ENCODE measurements at places on chromosomes 5 and 9. TPM values are rescaled to one million over a fixed set of nuclear protein-coding genes. Genes with fewer than 3 reads are reported as not detected.

The NEUROG1 gene
- polyA plus RNA-seq: not detected

The PTPN3 gene
- 2.0 TPM for polyA plus RNA-seq

The PDE6A gene
- polyA plus RNA-seq: 0.09 TPM

The PAPPA gene
- polyA plus RNA-seq: 0.67 TPM

The PCDHB16 gene
- 3.9 TPM for polyA plus RNA-seq

The GLRA1 gene
- polyA plus RNA-seq: not detected

The FOXD4L4 gene
- polyA plus RNA-seq: not detected

The UBAC1 gene
- polyA plus RNA-seq: 48.1 TPM

The PCDHA11 gene
- polyA plus RNA-seq: 0.30 TPM

- DNase-seq: no peak
Observed at GRCh38 chr5:33328818-33329217, 111.9 kb upstream of the TARS1 start.

GRCh38 chr5:15940905-15941304 is 238.7 kb downstream of the MARCHF11 start:
- no peak for DNase-seq

- DNase-seq: no peak
Observed at GRCh38 chr5:62206150-62206829, 99.7 kb upstream of the KIF2A start.

GRCh38 chr5:172428224-172429166 is 25.8 kb downstream of the SH3PXD2B start:
- no peak for DNase-seq

- no peak for DNase-seq
Observed at GRCh38 chr5:53515988-53516387, 35.6 kb downstream of the FST start.

GRCh38 chr9:10614196-10614800 is 1.5 kb upstream of the PTPRD start:
- DNase-seq: no peak

GRCh38 chr9:128600099-128600498 is 47.7 kb downstream of the SPTAN1 start:
- DNase-seq: no peak

DNA sequence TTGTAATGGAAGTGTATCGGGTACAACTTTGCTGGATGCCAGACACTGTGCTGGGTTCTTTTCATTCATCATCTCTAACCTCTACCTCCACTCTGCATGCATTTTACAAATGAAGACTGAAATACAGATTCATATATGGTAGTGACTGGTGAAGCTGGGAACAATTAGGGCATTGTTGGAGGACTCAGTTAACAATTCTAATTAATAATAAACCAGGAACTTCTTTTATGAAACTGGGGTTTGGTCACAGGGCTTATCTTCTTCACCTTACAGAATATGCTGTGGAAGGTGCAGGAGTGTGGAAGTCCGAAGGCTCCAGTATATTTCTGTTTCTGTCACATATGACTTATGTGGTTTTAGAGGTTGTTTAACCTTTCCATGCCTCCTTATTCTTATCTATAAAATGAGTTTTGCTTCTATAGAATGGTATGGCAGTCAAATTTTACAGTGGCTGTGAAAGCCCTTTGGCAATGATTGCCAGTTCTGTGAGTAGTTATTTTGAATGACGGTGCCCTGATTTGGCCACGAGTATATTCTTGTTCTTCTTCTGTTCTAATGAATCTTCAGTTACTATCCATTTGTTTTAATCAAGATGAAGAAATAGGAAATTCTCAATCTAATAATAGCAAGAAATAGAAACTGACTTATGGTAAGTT is 284.7 kb downstream of the GABRB2 start:
- no peak for DNase-seq

DNA sequence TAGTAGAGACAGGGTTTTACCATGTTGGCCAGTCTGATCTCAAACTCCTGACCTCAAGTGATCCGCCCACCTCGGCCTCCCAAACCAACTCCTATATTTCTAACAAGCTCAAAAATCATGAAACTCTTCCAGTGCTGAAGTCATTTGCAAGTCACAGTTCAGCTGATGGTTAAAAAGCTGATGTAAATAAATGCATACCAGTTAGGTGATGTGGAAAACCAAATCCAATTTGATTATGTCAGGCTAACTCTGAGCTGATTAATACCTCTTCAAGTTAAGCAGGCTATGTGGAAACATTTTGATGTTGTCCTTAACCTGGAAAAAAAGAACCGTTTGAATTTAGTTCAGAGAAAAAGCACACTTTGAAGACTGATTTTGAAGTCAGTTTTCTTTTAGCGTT is 51.0 kb downstream of the TMEM252 start:
- DNase-seq: no peak

DNA sequence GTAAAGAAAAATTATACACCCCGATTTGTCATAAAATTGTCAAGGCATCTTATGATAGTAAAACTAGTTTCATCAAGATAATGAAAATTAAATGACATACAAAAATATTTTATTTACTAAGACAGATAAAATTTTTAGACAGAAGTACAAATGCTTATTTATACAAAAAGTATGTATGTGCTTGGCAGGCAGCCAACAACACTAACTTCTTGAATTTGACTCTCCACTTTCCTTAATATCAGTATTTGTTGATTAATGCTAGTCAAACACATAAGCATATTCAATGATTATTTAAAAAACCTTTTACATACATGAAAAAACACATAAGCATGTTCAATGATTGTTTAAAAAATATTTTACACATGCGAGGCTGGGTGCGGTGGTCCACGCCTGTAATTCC is 1079.9 kb upstream of the CDH6 start:
- no peak for DNase-seq

- DNase-seq: no peak
Observed at GRCh38 chr5:145362266-145362665, 472.9 kb downstream of the PRELID2 start.

- peak; percentile 24 for DNase-seq
Observed at GRCh38 chr9:77647267-77648233, 572 bp downstream of the GNA14 start.

GRCh38 chr9:38713426-38713825 is 6.5 kb downstream of the FAM240B start:
- DNase-seq: no peak

DNA sequence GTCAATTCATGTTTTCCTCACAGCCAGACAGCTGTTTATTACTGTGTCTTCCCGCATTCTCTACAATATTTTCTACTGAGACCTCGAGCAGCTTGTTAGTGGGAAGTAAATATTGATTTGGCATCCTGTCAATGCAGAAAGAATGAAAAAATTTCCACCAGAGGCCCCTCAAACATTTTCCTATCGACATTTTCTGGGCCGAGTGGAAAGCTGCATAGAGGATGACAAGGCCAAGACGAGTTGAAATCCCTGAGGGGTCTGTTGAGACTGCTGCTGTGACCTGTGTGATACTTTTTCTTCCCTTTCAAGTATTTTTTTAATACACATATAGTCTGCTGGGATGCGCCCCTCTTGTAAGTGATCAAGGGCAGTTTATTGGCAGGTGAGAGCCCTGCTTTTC is 91.4 kb upstream of the SH3GL2 start:
- no peak for DNase-seq

- no peak for DNase-seq
Observed at GRCh38 chr5:58369513-58370190, 90.2 kb downstream of the PLK2 start.

GRCh38 chr9:136342181-136343120 is 15.1 kb downstream of the GPSM1 start:
- DNase-seq: no peak

DNA sequence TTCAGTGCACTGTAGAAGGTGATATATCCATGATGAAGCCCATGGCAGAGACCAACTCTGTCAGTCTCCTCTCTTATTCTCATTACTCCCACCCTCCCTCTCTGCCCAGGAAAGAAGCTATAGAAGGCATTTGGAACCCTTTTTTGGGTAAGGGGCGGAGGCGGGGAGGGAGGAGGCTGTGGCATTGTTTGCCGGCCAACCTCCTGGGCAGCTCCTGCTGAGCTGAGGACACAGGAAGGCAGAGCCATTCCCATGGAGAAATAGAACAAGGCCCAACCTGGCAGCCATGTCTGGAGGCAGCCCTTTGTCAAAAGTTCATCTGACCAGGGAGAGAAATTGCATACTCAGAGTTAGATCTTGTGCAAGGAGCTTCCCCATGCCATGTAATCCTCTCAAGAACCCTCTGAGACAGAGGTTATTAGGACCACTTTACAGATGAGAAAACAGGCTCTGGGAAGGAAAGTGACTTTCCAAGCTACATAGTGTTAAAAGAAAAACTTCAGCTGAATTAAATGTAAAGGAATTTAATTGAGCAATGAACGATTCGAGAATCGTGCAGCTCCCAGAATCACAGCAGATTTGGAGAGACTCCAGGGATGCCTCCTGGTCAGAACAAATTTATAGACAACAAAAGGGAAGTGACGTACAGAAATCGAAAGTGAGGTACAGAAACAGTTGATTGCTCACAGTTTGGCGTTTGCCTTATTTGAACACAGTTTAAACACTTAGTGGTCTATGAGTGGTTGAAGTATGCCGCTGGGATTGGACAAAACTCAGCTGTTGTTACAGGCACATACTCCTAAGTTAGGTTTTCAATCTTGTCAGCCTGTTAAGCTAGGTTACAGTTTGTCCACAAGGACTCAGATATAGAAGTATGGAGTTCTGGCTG is 158.6 kb downstream of the MELK start:
- no peak for DNase-seq

DNA sequence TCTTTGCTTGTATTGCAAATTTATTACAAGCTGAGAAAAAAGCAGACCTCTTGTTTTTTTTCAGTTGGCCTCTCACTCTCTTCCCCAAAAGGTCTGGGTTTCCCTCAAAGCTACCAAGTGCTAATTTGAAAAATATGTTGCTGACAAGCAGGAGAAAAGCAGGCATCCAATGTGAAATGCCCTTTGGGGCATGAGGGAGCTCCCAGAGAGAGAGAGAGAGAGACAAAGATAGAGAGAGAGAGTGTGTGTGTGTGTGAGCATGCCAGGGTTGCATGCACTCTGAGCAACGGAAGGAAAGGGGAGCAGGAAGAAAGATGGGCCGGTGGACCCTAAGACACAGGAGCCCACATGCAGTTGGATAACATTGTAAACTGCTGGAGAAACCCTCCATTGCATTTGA is 358.4 kb downstream of the TMEM38B start:
- no peak for DNase-seq

GRCh38 chr5:80229902-80230255 is 26.0 kb downstream of the SERINC5 start:
- no peak for DNase-seq

DNA sequence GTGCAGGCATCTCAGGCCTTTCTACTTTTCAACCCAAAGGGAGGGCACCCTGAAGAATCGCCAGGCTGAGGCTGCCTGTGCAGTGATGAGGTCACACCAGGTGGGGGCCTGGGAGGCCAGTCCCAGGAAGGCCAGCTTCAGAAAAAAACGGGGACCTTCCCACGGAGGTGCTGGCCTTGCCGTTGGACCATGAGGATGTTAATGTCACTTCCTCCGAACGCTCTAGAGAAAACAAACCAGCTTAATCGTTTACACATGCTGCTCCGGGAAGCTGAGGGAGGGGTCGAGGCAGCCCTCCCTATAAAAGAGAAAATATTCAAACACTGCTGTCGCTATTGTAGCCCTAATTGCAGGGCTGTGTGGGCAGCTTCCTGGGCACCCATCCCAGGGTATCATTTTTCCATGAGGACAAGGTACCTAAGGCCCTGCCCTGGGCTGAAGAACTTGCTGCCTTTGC is 27.0 kb downstream of the PTGES start:
- no peak for DNase-seq

- DNase-seq: no peak
Observed at GRCh38 chr9:7454624-7455023, 345.0 kb downstream of the DMAC1 start.

All from hindlimb muscle (tissue), 1 donor.